ENCODE measurements at places on chromosomes 6 and 20.

DNA sequence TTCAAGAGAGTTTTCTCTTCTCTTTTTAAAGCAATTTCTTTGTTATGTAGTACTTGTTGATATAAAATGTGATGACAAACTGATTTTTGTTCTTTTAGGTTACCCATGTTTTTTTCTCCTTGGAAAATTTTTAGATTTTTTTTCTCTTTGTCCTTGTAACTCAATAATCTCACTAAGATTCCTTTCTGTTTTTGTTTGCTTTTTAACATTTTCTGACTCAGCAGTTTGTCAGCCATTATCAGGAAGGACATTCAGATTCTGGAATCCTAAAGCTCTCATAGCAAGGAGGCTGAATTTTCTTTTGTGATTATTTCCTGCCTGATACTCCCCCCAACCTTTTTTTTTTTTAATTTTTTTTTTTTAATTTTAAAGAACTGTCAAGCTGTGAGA, 75.2 kb upstream of the CITED2 start:
- no peak for DNase-seq

- DNase-seq, result peak; percentile 75
Measured at GRCh38 chr20:3420211-3420707, 12.8 kb upstream of the DNAAF9 start.

GRCh38 chr20:21725892-21726291, 20.4 kb downstream of the PAX1 start:
- no peak for DNase-seq

DNA sequence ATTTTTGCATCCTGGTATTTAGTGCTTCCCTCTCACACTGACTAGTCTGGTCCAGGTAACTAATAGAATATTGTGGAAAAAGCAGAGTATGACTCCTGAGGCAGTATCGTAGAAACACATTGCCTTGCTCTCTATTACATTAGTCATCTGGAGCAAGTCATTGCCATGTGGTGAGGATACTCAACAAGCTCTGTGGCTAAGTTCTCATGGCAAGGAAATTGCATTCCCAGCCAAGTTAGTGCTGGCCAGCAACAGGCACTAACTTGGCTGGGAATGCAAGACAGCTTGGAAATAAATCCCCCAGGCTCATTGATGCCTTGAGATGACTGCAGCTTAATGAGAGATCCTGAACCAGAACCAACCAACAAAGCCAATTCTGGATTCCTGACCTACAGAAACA, 39.7 kb upstream of the HTR1B start:
- no peak for DNase-seq

DNA sequence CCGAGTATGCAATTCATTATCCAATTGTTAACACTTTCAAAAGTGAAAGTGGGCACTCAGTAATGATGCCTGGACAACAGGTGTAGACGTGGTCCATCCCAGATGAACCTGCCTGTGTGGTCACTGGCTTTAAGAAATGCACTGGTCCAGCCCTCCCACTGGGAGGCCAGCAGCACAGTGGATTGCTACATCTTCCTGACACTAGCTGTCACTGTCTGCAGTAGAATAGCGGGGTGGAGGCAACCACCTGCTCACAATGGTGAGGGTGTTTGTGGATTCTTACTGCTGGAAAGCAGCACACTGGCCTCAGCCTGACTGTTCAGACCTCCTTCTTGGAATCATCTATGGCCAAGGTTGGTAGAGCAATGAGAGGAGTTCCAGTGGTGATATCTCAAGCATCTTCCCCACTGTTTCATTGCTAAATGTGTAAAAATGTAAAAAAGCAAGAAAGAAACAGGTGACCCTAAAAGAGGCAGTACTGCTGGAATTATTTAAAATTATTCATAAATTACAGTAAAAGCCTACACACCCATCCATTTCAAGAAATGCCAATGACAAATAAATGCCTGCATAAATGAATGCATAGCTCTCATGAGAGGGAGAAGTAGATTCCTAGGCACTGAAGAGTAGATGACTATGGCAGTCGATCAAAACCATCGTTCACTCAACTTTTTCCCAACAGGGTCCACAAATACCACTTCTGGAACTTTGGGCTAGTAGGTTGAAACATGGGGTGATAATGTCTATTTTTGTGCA, 228.0 kb upstream of the PLN start:
- no peak for DNase-seq

GRCh38 chr20:63518946-63519667, 1.5 kb upstream of the PPDPF start:
- no peak for DNase-seq

DNA sequence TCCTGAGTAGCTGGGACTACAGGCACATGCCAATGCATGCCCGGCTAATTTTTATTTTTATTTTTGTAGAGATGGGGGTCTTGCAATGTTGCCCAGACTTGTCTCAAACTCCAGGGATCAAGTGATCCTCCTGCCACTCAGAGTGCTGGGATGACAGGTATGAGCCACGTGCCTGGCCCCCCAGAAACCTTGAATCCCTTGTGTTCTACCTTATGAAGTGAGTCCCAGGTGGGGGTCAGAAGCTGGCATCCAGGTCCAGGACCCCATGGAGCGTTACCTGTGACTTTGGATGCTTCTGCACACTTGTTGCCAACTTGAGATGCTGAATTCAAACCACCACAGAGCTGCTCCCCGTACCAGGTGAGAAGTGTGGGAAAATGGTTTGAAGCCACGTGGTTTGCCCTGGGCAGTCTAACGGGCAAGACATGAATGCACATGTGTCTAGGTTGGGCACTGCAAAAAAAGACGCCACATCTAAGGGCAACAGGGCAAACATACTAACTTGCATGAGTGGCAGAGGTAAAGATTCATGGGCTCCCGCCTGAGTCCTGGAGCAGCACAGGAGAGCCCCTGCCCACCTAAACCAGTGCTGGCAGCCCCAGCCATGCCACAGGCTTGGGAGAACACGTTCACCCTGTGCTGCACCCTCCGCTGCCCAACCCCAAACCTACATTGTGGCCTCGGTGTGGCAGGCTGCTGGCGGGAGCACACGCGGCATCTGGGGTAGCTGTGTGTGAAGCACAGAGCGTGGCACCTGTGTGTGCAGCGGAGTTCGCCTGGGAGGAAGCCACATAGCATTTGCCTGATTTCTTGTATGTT, 101.2 kb downstream of the JPH2 start:
- DNase-seq, result no peak

GRCh38 chr20:23446505-23446904, 6.2 kb downstream of the CST11 start:
- DNase-seq, result no peak

DNA sequence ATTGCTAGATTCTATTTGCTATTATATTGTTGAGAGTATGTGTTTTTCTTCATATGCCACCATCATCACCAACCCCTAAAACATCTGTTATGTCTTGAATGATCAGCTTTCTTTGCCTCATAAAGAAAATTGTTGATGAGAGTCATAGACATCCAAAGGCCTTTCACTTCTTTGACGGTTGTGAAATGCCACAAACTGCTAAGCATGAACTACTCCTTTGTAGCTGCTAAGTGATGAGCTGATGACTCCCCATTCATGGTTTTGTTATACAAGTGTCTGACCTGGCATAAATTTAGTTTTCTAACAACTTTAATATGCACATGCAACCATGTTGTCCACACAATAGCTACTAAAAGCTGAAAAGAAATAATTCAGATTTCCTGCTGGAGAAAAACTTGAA, 684 bp upstream of the MED23 start:
- no peak for DNase-seq

DNA sequence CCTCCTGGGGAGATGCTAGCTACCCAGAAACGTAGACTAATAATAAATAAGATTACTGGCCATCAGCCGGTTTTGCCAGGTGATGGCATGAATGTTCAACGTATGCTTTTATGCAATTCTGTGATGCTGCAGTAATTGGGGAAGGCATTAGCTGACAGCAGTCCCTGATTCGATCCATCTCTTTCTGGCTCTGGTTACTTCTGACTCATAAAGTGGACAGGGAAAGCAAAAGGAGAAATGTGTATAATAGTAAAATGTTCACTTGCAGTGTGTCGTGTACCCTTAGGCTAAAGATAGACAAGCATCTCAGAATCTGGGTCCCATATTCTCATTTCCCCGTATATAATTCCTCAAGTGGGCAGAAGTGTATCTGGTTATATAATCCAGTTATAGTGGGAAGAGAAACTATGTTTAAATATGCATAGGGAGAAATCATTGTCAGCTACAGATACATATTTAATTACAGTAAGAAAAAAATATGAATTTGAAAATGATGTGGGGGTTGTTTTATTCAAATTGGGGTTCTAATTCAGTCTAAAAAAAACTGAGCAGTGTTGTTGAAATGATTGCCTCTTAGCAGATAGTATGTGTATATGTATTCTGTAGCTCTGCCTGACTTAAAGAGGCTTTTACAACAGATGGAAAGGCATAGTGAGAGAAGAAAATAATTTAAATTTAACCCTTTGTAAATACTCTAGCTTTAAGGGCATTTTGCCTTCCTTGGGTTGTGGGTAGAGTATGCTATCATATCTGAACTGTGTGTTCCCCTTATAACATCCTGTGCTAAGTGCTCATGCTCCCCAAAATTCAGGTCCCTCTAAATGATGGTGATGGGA, 40.6 kb downstream of the DOK5 start:
- DNase-seq, result no peak

GRCh38 chr20:47118206-47118605, 223.6 kb downstream of the EYA2 start:
- no peak for DNase-seq

DNA sequence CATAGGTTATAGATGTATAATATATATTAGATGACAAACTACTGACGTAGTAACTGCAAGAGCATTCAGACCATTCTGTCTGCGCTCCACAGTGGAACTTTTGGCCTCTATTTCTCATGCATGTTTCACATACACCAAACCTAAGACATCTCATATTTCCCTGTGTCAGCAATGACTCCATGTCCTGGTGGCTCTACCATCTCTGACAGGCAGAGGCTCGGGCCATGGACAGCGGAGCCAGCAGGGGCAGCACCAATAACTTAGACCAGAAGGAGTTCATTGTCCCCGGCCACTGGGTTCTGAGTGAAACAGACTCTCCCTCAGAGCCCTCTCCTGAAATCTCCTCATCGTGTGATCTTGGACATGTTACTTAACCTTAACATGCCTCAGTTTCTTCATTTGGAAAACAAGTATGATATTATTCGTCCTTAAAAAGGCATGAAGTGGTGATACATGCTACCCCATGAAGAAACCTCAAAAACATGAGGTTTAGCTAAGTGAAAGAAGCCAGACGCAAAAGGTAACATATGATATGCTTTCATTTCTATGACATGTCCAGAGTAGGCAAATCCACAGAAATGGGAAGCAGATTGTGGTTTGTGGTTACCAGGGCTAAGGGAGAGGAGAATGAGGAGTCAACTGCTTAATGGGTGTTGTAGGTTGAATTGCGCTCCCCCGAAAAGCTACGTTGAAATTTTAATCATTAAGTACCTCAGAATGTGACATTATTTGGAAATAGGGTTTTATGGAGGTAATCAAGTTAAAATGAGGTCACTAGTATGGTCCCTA, 564.0 kb upstream of the JARID2 start:
- no peak for DNase-seq

GRCh38 chr6:28200020-28200419, 25.1 kb upstream of the ZSCAN9 start:
- DNase-seq, result no peak

DNA sequence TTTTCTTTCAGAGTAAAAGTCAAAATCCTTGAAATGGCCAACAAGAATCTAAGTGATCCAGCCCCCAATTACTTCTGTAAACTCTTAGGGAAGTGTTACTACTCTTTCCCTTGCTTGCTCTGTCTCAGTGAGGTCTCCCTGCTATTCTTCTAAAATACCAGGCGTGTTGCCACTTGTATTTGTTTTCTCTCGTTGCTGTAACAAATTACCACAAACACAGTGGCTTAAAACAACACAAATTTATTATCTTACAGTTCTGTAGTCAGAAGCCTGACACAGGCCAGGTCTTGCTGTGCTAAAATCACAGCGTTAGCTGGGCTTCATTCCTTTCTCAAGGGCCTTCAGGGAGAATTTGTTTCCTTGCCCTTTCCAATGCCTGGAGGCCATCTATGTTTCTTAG, 59.9 kb downstream of the HECA start:
- no peak for DNase-seq

DNA sequence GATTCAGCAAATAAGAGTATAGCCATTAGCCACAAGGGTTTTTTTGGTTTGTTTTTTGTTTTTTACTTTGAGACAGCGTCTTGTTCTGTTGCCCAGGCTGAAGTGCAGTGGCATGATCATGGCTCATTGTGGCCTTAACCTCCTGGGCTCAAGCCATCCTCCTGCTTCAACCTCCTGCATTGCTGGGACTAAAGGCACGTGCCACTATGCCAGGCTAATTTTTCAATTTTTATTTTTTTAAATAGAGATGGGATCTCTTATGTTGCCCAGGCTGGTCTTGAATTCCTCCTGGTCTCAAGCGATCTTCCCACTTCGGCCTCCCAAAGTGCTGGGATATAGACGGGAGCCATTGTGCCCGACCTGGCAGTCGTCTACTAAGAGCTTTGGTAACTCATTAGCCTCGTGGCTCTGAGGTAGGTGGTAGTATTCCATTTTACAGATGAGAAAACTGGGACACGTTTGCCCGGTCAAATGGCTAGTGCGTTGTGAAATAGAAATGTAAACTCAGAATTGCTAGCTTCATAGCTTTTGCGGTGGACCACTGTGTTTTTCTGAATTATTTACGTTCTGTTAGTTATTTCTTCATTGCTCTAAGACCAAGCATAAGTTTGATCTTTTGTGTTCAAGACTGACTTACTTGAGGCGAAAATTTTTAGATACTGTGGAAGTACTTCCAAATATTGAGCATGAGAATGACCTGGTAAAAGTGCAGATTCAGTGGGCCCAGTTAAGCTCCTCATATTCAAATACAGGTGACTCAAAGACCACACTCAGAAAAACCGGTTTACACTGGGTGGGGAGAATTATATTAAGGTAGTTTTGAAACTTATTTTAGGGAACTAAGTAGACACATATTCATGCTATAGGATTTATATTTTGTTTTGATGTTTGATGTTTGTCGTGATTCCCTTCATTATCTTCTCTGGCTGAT, 2.1 kb downstream of the PANK2 start:
- no peak for DNase-seq

DNA sequence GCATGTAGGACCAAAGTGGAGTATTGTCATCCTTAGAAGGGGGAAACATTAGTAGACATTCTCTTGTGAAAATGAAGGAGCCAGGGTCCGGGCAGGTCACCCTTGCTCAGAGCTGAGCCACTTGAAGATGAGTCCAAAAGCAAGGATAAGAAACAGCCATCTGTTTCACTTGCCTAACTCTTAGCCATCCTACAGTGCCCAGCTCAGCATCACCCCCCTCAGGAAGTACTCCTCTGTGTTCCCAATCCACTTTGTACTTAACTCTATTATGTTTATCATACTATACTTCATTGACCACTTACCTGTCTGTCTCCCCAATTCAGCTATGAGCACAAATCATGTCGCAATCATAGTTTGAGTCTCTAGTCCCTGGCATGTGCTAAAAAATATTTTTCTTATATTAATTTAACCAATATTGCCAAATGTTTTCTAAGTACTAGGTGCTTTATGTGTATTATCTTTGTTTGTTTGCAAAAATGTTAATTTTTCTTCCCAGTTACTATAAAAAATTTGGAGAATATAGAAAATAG, 8.1 kb upstream of the TOX2 start:
- DNase-seq, result no peak
